ENCODE measurements at places on chromosomes 6 and 20.

GRCh38 chr20:54275359-54276111 lies 67.6 kb downstream of the PFDN4 start:
- DNase-seq, result no peak

DNA sequence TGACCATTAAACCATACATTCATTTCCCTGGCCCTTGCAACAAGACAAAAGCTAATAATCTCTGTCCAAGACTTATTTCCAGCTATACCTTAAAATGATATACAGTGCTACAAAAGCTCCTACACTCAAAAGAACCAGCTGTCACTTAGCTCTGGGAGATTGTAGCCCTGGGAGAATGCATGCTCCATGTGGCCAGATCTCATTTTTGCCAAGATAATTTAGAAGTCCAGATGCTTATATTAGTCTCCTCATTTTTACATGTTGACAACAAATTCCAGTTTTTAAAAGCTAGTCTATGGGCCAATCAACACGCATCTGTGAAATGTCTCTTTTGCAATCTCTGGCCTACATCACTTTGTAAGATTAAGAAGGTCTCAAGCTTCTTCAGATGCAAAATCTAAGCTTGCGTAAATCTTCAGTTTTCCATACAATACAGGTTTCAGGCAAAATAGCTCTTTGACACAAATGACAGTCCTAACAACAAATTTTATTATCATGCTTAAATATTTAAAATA lies 27.1 kb downstream of the TASP1 start:
- no peak for DNase-seq

DNA sequence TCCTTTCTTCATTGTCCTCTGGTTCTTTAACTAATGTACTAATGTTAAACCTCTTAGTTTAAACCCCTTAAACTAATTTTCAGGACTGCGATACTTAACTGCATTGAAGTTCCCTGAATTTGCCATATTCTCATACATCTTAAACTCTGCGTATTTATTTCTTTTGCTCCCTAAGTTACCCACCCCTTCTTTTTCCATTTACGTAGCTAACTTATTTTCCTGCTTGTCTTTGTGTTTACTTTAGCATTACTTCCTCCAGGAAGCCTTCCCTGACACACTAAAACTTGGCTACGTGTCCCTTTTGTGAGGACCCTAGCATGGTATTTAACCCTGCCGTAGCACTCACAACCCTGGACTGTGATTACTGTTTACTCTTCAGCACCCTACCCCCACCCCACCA lies 79.0 kb downstream of the UBR2 start:
- DNase-seq, result no peak

DNA sequence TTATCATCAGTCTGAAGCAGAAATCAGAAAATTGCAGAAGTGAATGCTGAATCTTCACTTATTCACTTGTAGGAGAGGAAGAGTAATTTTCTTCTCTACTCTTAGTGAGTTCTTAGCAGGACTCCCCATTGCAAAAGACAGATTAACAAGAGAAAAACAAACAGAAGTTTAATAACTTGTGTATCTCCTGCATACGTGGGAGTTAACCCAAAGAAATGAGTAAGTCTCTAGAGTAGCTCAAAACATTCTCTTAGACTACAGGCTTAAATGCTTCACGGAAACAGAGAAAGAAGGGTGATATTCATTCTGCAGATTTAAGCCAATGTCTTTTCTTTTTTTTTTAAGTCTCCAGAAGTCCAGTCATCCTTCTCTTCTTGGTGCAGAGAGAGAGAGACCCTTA lies 97.9 kb upstream of the TMEM181 start:
- no peak for DNase-seq

DNA sequence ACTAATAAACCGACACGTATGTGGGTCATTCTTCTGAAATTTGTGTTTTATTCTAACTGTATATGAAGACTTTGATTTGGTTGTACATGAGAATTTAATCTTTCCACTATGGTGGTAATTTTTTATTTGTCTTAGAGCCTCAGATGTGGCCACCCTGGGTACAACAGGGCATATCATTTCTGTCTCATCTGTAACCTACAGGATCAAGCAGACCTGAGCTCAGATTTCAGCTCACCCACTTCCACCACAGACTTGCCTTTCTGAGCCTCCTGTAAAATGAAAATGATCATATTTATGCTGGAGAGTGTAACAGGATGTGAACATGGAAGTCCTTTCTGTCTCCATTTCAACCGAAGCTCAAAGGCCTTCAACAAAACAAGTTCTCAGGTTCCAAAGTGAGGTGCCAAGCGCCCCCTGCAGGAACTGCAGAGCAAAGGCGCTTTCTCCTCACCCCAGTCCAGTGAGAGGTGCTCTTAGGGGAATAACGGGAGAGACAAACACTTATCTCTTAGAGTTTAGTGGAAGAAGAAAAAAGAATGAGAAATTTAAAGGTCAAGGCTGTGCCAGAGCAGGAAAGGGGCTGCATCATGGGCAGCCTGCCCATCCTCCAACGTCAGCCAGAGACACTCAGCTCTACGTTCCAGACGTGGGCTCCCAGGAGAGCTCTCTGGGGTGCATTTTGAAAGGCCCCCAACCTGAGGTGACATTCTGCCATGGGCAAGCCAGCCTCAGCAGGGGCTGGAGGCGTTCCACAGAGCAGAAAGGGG lies 23.0 kb upstream of the CD24 start:
- DNase-seq, result peak; percentile 52

DNA sequence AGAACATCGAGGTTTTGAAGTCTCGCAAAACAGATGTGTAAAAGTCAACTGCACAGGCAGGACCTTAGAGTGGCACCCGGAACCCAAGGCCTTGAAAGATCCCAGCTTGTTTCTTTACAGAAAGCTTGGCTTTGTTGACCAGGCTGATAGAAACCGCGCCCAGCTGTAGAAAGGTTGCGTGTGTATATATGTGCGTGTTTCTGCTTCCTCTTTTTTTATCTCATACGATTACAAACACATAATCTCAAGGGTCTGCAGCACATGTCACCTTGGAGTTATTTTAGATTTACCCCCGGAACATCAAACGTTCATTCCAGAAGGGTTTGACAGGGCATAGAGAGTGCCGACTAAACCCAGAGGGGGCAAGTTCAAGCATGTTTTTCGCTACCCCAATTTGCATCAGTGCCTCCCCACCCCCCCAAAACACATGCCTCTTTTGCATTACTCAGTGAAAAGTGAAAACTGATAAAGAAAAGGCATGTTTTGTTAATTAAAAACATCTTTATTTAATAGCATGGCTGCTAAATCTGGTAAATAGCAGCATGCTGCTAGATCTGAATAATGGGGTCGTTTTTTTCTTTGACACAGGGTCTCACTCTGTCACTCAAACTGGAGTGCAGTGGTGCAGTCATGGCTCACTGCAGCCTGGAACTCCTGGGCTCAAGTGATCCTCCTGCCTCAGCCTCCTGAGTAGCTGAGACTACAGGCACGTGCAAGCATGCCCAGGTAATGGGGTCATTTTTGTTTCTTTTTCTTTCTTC lies 33.2 kb upstream of the NCOA3 start:
- DNase-seq, result no peak

- DNase-seq, result no peak
These were observed 25.9 kb downstream of the FAM209B start for GRCh38 chr20:56558968-56559367.

- no peak for DNase-seq
These were observed 45.6 kb upstream of the ANKEF1 start for GRCh38 chr20:9989066-9989724.

DNA sequence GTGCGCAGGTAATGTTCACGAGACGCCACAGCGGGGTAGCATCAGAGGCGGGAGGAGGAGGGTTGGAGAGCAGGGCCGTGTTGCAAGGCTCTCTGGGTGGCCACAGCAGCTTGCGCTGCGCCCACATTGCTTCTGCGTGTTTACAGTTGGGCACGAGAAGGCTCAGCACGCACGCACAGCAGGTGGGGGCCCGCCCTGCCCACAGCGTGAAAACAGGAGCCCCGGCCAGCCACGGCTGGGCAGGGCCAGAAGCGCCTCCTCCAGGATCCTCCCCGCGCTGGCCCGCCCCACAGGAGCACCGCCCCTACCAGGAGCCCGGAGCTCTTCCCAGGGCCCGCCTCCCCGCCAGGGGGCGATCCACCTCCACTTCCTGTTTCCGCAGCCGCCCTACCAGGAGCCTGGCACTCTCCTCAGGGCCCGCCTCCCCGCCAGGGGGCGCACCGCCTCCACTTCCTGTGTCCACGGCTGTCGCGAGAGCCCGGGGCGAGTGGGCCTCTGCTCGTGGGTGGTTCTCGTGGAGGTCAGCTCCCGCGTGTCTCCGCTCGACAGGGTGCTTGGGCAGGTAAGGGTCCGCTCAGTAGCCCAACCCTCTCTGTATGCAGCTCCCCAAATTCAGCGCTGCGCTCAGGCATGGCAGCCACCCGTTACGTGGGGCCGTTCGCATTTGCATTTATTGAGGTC lies at the start of gene FAM50B:
TSS of gene FAM50B (plus strand) at position 449 of the 681 bp plus-strand sequence. CDS start 439 bp downstream, outside the sequence.
- peak; percentile 93 for DNase-seq

GRCh38 chr6:85321906-85322305 lies 128.0 kb upstream of the NT5E start:
- DNase-seq, result no peak

DNA sequence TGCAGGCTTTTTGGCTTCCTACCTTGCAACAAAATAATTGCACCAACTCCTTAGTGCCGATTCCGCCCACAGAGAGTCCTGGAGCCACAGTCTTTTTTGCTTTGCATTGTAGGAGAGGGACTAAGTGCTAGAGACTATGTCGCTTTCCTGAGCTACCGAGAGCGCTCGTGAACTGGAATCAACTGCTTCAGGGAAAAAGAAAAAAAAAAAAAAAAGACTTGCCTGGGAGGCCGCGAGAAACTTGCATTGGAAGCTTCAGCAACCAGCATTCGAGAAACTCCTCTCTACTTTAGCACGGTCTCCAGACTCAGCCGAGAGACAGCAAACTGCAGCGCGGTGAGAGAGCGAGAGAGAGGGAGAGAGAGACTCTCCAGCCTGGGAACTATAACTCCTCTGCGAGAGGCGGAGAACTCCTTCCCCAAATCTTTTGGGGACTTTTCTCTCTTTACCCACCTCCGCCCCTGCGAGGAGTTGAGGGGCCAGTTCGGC lies 420 bp downstream of the SOX4 start:
- peak; percentile 27 for DNase-seq

- DNase-seq, result no peak
These were observed 148.2 kb upstream of the MLN start for GRCh38 chr6:33952016-33952415.

DNA sequence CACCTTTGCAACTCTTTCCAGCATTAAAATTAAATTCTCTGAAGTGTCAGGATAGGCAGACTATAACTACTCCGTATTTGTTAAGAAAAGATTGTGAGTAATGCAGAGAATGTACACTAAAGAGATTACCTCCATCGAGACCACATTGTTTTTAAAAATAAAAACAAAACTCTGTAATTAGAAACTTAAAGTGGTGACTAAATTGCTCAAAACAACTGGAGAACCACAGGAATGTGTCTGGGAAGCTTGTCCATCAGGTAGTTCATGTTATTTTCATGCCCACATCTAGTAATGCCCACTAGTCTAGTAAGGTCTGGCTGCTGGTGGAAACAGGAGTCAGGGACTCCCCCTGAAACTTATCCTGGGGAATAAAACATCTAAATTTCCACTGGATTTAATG lies 103.0 kb upstream of the FOXQ1 start:
- DNase-seq, result no peak

DNA sequence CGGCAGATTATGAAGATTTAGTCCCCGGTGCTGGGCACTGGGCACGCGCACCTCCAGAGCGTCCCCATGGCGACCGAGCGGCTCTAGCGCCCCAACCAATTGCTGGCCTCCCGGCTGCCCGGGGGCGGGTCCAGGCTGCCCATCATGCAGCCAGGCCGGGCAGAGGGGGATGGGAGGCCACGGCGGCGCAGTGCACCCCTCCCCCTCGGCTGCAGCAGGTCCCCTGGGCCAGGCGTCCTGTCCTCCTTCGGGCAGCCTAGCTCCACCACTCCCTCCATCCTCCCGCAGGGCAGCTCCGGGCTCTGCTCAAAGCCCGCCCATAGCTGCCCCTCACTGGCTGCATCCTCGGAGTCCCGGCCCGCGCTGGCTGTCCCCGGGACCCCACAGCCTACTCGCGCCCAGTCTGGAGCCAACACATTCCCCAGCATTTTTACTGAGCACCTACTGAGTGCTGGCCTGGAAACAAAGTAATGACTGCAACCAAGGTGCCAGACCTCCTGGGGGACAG lies 99.4 kb downstream of the ASXL1 start:
- no peak for DNase-seq

DNA sequence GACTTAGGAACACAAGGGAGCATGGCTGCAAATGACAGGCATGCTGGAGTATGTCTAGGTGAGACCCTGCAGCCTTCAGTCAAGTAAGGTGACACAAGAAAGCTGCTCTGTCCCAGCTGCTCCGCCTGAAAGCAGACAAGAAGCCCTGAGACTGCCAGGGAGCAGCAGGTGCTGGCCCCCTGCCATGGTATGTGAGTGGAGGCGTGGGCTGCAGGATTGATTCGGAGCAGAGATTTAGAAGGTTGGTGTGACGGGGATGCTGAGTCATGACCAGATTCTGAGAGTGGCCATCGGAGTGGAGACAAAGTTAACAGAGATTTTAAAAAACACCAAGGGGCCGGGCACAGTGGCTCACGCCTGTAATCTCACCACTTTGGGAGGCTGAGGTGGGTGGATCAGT lies 17.8 kb downstream of the LRP11 start:
- DNase-seq, result no peak

GRCh38 chr20:46088409-46089166 lies 1.2 kb downstream of the NCOA5 start:
- DNase-seq, result no peak

- DNase-seq, result no peak
These were observed 23.1 kb upstream of the KCNB1 start for GRCh38 chr20:49505518-49505917.

DNA sequence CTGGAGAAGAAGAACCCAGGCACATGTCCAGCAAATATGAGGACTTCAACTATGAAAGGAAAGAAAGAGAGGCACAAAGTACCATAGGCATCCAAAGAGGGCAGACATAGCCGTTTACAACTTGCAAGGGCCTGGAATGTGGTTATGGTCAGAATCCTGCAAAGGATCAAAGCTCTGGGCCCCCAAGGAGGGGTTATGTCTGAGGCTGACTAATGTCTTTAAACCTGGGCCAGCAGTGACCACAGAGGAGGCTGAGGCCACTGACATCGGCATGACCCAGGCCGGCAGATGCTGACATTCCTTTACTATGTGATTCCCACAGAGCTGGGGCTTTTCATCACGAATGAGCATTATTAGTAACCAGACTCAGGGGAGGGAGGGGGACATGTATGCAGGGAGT lies 861.1 kb downstream of the DHX35 start:
- DNase-seq, result no peak

GRCh38 chr6:112257178-112257855 lies 3.0 kb upstream of the LAMA4 start:
- DNase-seq, result no peak

GRCh38 chr20:45387274-45387673 lies 9.1 kb upstream of the TP53TG5 start:
- no peak for DNase-seq

DNA sequence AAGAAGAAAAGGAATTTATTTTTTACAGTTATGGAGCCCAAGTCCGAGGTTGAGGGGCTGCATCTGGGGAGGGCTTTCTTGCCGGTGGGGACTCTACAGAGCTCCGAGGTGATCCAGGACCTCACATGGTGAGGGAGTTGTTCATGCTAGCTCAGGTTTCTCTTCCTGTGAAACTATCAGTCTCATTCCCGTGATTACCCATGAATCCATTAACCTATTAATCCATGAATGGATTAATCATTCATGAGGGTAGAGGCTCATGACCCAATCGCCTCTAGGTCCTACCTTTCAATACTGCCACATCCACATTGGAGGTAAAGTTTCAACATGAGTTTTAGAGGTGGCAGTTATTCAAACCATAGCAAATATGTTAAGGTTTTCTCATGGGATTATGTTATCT lies 3.8 kb downstream of the DSE start:
- DNase-seq, result no peak

- DNase-seq, result no peak
These were observed 53.5 kb upstream of the PLCB1 start for GRCh38 chr20:8078528-8078914.
